ENCODE measurements at places on chromosomes 2 and 18.

DNA sequence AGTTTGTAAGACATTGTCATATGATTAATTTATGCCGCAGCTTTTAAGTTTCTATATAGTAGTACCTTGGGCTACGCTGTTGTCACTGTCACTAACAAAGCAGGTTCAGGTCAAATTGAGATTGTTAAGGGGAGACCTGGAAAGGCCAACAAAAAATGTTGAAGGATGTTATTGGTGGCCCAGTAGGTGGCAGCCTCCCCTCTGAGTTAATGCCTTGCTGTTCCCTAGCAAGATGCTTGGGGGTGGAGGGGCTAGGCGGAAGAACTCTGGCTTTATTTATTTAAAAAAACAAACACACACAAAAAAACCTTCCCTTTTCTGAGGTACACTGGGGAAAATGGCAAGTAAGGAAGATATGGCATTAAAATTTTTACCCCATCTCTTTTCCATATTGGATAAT is 128.3 kb upstream of the ATP5MC3 start:
- peak; percentile 45 for DNase-seq
- no peaks in the 10 kb centered on the region for H3K27me3 ChIP-seq
- H3K36me3 ChIP-seq, result no peaks in the 10 kb centered on the region
- no peak overlapping the region for H3K4me3 ChIP-seq
- H3K4me1 ChIP-seq, result no peaks in the 10 kb centered on the region

GRCh38 chr2:188181884-188182283 is 109.8 kb upstream of the GULP1 start:
- no peaks in the 10 kb centered on the region for H3K4me1 ChIP-seq
- H3K27ac ChIP-seq, result no peak overlapping the region
- H3K36me3 ChIP-seq, result no peaks in the 10 kb centered on the region
- no peak overlapping the region for H3K4me3 ChIP-seq

GRCh38 chr2:148132412-148132811 is 111.5 kb downstream of the MBD5 start:
- no peak overlapping the region for H3K4me3 ChIP-seq
- no peak overlapping the region for H3K27ac ChIP-seq
- H3K36me3 ChIP-seq, result no peaks in the 10 kb centered on the region
- H3K27me3 ChIP-seq, result no peaks in the 10 kb centered on the region
- DNase-seq, result no peak
- peaks cover 6% of the 10 kb centered on the region for H3K4me1 ChIP-seq

- no peak overlapping the region for H3K4me3 ChIP-seq
- H3K27ac ChIP-seq, result no peak overlapping the region
- H3K27me3 ChIP-seq, result no peaks in the 10 kb centered on the region
- H3K4me1 ChIP-seq, result no peaks in the 10 kb centered on the region
- no peaks in the 10 kb centered on the region for H3K36me3 ChIP-seq
These were observed 142.2 kb downstream of the SATB2 start for GRCh38 chr2:199315299-199316179.

DNA sequence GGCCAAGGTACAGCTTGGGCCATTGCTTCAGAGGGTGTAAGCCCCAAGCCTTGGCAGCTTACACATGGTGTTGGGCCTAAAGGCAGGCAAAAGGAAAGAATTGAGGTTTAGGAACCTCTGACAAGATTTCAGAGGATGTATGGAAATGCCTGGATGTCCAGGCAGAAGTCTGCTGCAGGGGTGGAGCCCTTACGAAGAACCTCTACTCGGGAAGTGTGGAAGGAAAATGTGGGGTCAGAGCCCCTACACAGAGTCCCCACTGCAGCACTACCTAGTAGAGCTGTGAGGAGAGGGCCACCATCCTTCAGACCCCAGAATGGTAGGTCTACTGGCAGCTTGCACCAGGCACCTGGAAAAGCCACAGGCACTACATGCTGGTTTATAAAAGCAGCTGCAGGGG is 124.2 kb downstream of the RPIA start:
- H3K27me3 ChIP-seq, result no peaks in the 10 kb centered on the region
- no peak overlapping the region for H3K27ac ChIP-seq
- H3K4me3 ChIP-seq, result no peak overlapping the region
- no peaks in the 10 kb centered on the region for H3K36me3 ChIP-seq
- no peaks in the 10 kb centered on the region for H3K4me1 ChIP-seq

DNA sequence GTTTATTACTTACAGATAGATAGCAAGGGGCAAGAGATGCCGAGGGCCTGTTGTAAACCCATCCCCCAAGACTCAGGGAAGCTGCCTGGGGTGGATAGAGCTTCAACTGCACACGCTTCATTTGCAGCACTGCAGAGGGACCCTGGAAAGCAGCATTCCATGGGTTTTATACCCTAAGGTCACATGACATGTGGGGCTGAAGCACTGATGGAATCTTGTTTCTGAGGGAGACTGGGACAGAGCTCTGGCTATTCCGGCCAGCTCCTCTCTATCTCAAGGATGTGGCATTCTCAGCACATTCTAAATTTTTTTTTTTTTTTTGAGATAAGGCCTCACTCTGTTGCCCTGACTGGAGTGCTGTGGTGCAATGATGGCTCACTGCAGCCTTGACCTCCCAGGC is 300.1 kb downstream of the MYCN start:
- peaks cover 62% of the 10 kb centered on the region for H3K4me1 ChIP-seq
- H3K4me3 ChIP-seq, result no peak overlapping the region
- H3K27me3 ChIP-seq, result no peaks in the 10 kb centered on the region
- no peak for DNase-seq
- H3K27ac ChIP-seq, result no peak overlapping the region
- H3K36me3 ChIP-seq, result no peaks in the 10 kb centered on the region

GRCh38 chr2:118065015-118065706 is 23.1 kb upstream of the INSIG2 start:
- no peaks in the 10 kb centered on the region for H3K4me1 ChIP-seq
- no peak overlapping the region for H3K27ac ChIP-seq
- no peak overlapping the region for H3K4me3 ChIP-seq
- no peak for DNase-seq
- no peaks in the 10 kb centered on the region for H3K27me3 ChIP-seq

GRCh38 chr18:79197531-79197930 is 128.3 kb downstream of the ATP9B start:
- H3K36me3 ChIP-seq, result no peaks in the 10 kb centered on the region
- H3K4me1 ChIP-seq, result no peaks in the 10 kb centered on the region
- H3K4me3 ChIP-seq, result no peak overlapping the region
- no peak overlapping the region for H3K27ac ChIP-seq

DNA sequence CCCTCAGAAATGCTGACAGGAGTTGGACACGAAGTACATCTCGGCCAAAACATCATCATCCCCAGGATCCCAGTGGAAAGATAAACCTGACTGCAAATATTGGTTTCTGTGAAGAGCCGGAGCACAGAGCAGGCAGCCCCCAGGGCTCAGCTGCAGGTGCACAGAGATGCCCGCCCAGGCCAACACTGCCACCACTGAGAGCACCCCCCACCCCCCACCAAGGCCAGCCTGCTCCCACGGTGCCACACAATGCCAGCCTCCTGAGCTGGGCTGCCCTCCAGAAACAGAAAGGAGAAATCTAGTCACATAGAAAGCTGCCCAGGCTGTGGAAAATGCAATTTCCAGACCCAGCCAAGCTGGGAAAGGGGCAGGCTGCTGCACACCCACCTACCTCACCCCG is 71.7 kb downstream of the GALNT14 start:
- H3K27ac ChIP-seq, result no peak overlapping the region
- no peak for DNase-seq
- no peak overlapping the region for H3K4me3 ChIP-seq
- H3K27me3 ChIP-seq, result 0 out of 2 replicates have a peak, but pooled peaks cover 1% of the 10 kb centered on the region
- H3K36me3 ChIP-seq, result no peaks in the 10 kb centered on the region

GRCh38 chr2:240230291-240230931 is 90.0 kb upstream of the OTOS start:
- no peaks in the 10 kb centered on the region for H3K27me3 ChIP-seq
- no peak overlapping the region for H3K27ac ChIP-seq
- H3K36me3 ChIP-seq, result no peaks in the 10 kb centered on the region
- no peaks in the 10 kb centered on the region for H3K4me1 ChIP-seq
- DNase-seq, result no peak

- DNase-seq, result no peak
- no peak overlapping the region for H3K4me3 ChIP-seq
- no peak overlapping the region for H3K27ac ChIP-seq
- peaks cover 5% of the 10 kb centered on the region for H3K4me1 ChIP-seq
- H3K36me3 ChIP-seq, result no peaks in the 10 kb centered on the region
- peaks cover 1% of the 10 kb centered on the region for H3K27me3 ChIP-seq
These were observed 405.9 kb downstream of the XIRP2 start for GRCh38 chr2:167293943-167294775.

GRCh38 chr2:8847400-8847799 is 10.0 kb upstream of the KIDINS220 start:
- DNase-seq, result no peak
- peaks cover 13% of the 10 kb centered on the region for H3K4me1 ChIP-seq
- H3K4me3 ChIP-seq, result no peak overlapping the region
- no peaks in the 10 kb centered on the region for H3K27me3 ChIP-seq
- H3K27ac ChIP-seq, result no peak overlapping the region
- H3K36me3 ChIP-seq, result no peaks in the 10 kb centered on the region

DNA sequence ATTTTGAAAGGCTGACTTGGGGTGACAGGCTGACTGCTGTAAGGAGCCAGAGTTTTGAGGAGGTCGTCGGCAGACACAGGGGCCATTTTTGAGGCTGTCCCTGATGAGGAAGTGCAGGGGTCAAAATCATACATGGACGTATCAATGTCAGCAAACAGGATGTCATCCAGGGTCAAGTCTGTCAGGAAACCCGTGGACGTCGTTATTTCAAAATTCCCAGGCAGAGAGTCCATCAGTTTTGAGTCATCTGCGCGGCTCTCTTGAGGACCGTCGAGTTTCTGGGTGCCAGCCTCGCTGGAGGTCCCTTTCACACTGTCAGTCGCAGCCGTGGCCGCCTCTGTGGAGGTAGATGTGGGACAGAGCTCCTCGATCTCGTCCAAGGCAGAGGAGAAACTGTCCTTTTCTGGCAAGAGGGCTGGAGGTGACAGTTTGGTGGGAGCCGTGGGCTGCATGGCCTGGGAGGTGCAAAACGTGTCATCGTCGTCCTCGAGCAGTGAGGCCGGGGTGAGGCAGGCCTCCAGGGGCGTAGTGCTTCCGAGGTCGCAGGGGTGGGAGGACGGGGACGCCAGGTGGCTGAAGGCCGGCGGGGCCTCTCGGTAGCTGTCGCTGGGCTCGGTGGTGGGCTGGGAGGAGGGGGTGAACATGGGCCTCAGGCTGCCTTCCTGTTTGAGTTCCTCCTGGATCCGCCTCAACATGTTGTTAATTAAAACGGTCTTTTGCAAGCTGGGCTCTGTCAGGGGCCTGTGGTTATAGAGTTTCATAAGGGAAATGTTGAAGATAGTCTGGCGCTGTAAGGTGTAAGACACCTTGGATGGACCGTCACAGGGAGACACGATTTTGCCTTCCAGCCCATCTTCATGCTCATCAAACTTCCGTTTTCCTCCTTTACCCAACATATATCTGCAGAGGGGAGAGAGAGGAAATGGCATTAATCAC is 17.5 kb downstream of the SERTAD2 start:
- no peak overlapping the region for H3K4me3 ChIP-seq
- H3K27ac ChIP-seq, result no peak overlapping the region
- DNase-seq, result no peak
- H3K36me3 ChIP-seq, result peaks cover 7% of the 10 kb centered on the region

- H3K4me1 ChIP-seq, result no peaks in the 10 kb centered on the region
- no peak overlapping the region for H3K4me3 ChIP-seq
- no peaks in the 10 kb centered on the region for H3K27me3 ChIP-seq
- DNase-seq, result peak; percentile 82
- H3K36me3 ChIP-seq, result no peaks in the 10 kb centered on the region
These were observed 2.2 kb upstream of the KCNH7 start for GRCh38 chr2:162840598-162841246.

GRCh38 chr2:189253836-189254235 is 74.3 kb upstream of the COL5A2 start:
- H3K4me1 ChIP-seq, result no peaks in the 10 kb centered on the region
- H3K27ac ChIP-seq, result no peak overlapping the region
- no peaks in the 10 kb centered on the region for H3K27me3 ChIP-seq

DNA sequence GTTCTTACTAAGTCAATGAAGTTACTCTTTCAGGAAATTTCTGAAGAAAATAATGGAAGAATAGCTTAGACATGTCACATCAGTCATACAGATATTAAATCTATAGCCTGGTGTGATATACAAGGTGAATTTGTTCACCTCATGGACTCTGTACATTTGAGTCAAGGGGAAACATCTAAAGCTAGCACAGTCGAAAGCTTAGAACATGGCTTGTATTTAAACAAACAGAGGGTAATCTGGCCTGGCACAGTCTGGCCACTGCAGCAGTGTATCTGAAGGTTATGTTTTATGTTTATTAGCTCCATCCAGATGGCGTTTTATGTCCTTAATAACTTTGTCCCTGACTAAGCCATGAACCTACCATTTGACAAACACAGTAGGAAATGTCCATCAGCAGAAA is 817.3 kb downstream of the SATB2 start:
- no peak for DNase-seq
- no peak overlapping the region for H3K4me3 ChIP-seq
- no peaks in the 10 kb centered on the region for H3K4me1 ChIP-seq
- H3K36me3 ChIP-seq, result no peaks in the 10 kb centered on the region
- H3K27ac ChIP-seq, result no peak overlapping the region

GRCh38 chr2:67839242-67839641 is 223.6 kb downstream of the C1D start:
- H3K36me3 ChIP-seq, result no peaks in the 10 kb centered on the region
- no peak overlapping the region for H3K27ac ChIP-seq
- H3K4me3 ChIP-seq, result no peak overlapping the region
- H3K4me1 ChIP-seq, result no peaks in the 10 kb centered on the region
- no peak for DNase-seq

- no peaks in the 10 kb centered on the region for H3K4me1 ChIP-seq
- no peak overlapping the region for H3K27ac ChIP-seq
- H3K4me3 ChIP-seq, result no peak overlapping the region
- no peak for DNase-seq
- no peaks in the 10 kb centered on the region for H3K36me3 ChIP-seq
- H3K27me3 ChIP-seq, result no peaks in the 10 kb centered on the region
These were observed 390.7 kb downstream of the METTL4 start for GRCh38 chr18:2180586-2180985.

- no peaks in the 10 kb centered on the region for H3K4me1 ChIP-seq
- H3K4me3 ChIP-seq, result no peak overlapping the region
- no peak overlapping the region for H3K27ac ChIP-seq
- H3K27me3 ChIP-seq, result no peaks in the 10 kb centered on the region
These were observed 133.3 kb downstream of the OSR1 start for GRCh38 chr2:19225126-19225525.

DNA sequence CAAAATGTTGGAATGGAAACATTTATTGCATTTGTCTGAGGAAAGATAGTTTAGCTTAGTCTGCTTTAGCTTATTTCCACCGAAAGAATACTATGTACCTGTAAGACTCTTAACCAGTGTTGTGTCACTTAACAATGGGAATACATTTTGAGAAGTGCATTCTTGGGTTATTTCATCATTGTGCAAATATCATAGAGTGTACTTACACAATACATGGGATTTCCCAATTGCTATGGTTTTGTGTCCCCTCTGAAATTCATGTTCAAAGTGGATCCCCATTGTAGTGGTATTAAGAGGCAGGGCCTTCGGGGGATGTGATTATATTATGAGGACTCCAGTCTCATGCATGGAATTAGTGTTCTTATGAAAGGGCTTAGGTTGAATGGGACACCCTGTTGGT is 249.4 kb upstream of the UBE2E3 start:
- 0 out of 2 replicates have a peak, but pooled peaks cover 4% of the 10 kb centered on the region for H3K4me1 ChIP-seq
- no peaks in the 10 kb centered on the region for H3K36me3 ChIP-seq
- no peak overlapping the region for H3K4me3 ChIP-seq

GRCh38 chr18:27839141-27839540 is 337.8 kb downstream of the CDH2 start:
- H3K27me3 ChIP-seq, result no peaks in the 10 kb centered on the region
- DNase-seq, result peak; percentile 12
- H3K36me3 ChIP-seq, result no peaks in the 10 kb centered on the region
- H3K4me3 ChIP-seq, result no peak overlapping the region

Data from Caco-2 (cell line).